ENCODE measurements at places on chromosomes 7 and 10.

DNA sequence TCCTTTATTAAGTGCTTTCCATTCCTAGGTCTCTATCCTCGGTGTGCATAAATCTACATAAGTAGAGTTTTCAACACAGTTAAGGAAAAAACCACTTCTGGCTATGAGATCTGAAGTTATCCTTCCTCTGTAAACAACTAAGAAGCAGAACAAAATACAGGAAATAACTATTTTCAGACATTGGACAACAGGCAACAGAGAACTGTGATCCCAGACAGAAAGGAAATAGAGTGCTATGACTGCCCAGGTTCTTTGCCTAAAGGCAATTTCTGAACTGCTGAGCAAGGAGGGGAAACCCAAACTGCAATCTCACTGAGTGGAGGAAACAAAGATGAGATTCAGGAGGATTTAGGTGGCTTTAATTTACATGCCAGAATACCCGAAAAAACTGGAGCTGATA lies 285.4 kb downstream of the SNX13 start:
- no peak for DNase-seq

- DNase-seq: no peak
Measured at GRCh38 chr10:4742217-4742616, 83.8 kb upstream of the AKR1E2 start.

DNA sequence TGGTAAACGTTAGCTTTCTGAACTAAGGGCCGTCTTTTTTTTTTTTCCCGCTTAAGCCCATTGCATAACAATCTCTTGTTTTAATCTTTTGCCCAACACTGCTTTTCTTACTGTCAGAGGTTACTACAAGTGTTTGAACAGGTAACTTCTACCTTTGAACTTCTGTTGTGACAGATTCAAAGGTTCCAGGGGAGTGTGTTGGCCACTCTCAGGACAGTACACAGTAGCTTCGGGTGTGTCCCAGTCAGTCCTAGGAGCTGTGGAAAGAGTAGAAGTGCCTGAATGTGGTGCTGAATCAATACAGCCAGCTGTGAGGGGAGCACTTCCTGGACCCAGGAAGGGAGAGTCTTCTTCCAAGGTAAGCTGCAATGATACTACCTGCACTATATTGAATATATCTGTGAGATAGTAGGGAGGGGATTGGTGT lies at the start of gene ACSL5:
Gene ACSL5, plus strand, starts transcription at position 205 of the 427 bp plus-strand sequence. CDS start 20,831 bp downstream, outside the sequence.
- DNase-seq: no peak

GRCh38 chr7:159071260-159071659 lies 73.4 kb downstream of the VIPR2 start:
- no peak for DNase-seq

- no peak for DNase-seq
Measured at GRCh38 chr10:93030409-93030808, 30.2 kb upstream of the CYP26C1 start.

Data from NCI-H345 (cell line).